ENCODE measurements at places on chromosomes 6 and 20.

DNA sequence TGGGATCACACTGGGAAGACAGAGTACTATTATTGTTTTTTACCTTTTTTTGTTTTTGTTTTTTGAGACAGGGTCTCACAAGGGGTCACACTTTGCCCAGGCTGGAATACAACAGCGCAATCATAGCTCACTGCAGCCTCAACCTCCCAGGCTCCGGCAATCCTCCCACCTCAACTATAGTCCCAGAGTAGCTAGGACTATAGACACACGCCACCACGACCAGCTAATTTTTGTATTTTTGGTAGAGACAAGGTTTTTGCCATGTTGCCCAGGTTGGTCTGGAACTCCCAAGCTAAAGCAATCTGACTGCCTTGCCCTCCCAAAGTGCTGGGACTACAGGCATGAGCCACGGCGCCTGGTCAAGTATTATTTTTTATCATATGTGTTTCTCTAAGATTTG, 81.0 kb downstream of the ZMYND8 start:
- DNase-seq = no peak

DNA sequence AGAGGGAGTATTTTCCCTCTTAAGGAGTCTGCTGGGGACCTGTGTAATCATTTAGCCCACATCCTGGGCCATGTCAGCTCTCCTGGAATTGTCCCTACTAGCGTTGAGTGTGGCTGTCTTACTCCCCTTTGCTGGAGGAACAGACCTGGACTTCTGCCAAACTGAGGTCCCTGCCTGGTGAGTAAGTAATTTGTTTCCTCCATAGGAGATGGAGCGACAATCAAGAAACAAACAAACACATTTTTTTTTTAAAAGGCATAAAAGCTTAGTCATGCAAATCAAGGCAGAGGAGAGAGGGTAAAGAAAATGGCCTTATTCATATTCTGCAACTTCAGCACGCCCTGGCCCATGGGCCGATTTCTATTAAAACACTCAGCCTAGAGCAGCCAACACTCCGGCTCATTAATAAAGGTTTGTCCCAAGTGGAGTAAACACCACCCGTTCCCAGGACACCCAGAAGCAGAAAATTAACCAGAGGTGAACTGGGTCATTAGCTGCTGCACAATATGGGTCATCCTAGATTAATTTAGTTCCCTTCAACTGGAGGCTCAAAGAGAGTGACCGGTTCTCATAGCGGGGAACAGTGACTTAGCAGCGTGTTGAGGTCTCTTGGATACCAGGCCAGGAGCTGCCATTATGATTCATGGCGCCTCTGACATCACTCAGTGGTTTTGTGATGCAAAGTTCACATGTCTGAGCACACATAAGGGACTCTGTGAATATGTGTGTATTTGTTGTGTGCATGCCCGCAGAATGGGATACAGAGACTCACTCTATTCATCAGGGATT, 165.0 kb upstream of the SULF2 start:
- no peak for DNase-seq

DNA sequence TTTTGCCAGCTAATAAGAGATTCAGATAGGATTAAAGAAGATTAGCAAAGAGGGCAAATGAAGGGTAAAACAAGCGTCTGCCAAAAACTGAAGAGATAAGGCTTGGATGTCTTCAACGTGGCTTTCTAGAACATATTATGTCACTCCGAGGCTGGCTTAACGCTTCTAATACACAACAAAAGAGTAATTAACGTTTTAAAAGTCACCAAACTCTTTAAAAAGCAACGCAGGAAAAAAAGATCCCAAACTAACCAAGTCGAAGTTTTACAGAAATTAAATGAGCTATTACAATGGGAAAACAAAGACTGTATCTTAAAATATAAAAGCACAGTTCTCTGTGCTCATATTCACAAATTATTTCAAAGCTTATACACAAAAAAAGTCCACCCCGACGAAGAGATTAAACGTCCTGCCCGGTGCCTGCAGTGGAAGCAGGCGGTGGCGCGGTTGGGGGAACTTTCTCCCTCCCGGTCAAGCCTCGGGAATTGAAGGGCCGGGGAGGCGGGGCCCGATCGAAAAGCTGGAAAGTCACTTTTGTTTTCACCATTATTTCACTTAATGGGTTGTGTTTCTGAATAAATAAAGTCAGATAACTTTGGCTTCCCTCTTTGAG, 1.2 kb downstream of the MAK start:
- DNase-seq = no peak

GRCh38 chr6:2622671-2623070, 128.1 kb downstream of the MYLK4 start:
- no peak for DNase-seq

GRCh38 chr6:91166271-91167046, 579.6 kb upstream of the MAP3K7 start:
- DNase-seq = no peak

DNA sequence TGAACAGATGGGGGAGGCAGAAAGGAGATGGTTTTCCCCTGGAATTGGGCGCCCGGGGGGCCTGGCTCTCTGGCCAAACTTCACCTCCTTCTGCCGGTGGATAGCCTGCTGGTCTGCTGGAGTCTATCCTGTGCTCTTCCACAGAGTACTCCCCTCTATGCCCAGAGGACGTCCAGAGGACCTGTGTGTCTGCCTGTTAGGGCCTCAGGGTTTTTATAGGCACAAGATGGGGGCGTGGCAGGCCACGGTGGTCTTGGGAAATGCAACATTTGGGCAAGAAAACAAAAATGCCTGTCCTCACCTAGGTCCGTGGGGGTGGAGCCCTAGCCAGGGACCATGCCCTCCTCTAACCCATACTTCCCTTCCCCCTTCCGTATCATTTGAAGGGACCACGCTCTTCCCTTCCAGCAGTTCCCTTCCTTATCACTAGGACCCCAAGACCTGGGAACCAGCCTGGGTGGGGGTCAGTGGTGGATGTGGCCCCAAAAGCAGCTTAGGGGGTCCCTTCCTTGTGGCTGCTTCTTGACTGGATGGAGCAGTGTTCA, 53.6 kb upstream of the ZNF337 start:
- no peak for DNase-seq

- no peak for DNase-seq
These were observed 1291.1 kb upstream of the MAP3K7 start for GRCh38 chr6:91877994-91878393.

- DNase-seq = no peak
These were observed 19.9 kb downstream of the GZF1 start for GRCh38 chr20:23381876-23382275.

GRCh38 chr6:46903175-46903574, 18.6 kb downstream of the ADGRF5 start:
- DNase-seq = no peak

All from right atrium auricular region (tissue), 2 donors.